Brain (organoid and tissue), 16 donors: ENCODE measurements at places on chromosomes 11 and 22.

DNA sequence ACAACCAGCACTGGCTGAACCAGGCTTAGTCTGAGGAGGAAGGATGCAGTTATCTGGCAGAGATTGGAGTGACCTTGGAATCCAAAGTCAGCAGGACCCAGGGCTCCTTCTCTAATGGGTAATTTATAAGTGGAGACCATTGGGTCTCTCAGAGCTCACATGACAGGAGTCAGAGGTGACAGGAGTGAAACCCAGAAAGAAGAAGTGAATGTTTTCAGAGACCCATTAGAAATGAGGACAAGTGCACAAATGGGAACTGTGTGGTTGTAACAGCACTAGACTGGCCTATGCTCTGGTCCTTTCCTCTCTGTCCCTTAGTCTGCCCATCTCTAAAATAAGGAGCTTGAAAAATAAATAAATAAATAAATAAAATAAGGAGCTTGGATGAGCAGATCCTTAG lies 107.4 kb downstream of the SERGEF start:
- no peak for DNase-seq

GRCh38 chr22:25449781-25450317 lies 114.6 kb upstream of the GRK3 start:
- no peak for DNase-seq

DNA sequence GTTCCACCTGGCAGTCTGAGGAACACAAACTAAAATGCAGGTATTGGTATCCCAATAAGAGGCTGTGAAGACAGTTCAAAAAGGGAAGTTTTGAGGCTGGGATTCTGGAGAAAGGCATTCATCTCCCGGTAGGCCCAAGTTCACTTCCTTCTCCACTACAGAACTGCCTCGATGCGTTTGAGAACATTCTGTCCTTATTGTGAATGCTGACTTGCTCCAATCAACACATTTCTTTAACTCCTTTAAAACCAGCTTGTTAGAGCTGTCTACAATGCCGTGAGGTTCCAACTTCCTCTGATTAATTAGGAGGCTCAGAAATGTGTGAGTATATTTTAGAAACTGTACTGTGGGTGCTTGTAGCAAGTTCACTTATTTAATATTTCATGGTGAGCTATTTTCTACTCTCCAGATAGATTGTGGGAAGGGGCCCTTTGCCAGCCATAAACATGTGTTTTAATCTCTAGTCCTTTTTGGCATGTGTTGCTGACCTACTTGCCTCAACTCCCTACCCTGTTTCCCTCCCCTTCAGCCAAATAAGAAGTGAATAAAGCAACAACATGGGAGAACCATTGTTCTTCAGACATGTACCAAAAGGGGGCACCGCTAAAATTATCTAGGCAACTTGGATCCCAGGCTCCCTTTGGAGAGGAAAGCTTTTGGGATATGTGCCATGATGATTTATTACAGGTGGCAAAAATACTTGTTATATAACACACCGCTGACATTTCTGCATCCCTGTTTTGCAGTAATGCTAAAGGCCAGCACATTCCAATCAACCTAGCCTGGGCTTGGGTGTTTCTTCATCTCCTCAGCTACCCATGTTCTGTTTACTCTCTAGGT lies 245.6 kb downstream of the BLID start:
- DNase-seq = no peak

DNA sequence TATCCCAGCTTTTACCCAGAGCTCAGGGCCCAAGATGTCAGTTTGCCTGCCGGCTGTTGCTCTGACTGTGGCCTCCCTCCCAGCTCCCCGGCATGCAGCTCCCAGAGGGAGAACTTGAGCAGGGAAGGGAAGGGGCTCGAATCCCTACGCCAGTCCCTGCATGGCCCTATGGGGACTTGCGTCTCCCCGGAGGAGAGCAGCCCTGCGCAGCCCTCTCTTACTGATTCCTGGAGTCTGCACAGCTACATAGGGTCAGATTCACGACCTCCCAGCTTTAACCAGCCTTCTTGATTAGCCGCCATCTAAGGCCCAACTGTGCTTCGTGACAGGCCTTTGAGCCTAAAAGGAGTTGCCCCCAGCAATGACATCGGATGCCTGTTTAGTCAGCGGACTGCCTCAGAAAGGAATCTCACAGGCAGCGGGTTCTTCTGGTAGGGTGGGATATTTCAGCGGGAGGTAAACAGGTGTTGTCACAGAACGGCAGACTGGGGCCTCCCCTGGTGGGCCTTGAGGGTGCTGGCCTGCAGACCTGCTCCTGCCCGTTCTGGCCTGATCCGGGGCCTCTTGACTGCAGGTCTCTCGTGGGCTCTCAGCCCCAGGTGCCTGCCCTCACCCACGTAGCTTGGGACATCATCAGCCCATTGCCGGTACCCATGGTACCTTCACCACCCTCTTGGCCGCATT lies 43.8 kb upstream of the KCNQ1OT1 start:
- DNase-seq = no peak

DNA sequence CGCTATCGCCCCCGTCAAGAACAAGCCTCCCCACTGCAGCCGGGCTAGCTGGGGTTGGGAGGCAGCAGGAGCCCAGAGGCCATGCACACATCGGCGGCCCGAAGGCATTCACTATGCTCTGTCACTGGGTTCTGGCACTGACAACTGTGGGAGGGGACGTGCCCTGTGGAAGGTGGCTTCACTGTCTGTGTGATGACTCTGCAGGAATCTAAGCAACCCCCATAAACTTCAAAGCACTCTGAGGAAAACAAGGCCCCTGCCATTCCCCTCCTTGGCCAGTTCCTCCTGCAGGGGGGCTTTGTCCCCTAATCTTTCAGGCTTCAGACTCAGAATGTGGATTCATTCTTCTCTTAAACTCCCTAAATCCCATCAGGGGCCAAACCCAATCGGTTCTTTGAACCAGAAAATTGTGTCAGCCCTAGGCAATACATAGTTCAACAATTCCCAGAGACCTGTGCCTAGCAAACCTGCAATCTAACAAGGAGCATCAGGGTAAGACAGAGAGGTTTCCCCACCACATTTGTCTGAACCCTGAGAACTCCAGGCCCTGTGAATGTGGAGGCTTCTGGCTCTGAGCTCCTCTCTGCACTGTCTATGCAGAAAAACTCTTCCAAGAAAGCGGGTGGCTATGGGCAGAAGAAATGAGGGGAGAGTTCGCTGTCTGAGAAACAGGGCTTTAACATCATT lies 1477.2 kb downstream of the TBC1D22A start:
- peak; percentile 71 for DNase-seq

DNA sequence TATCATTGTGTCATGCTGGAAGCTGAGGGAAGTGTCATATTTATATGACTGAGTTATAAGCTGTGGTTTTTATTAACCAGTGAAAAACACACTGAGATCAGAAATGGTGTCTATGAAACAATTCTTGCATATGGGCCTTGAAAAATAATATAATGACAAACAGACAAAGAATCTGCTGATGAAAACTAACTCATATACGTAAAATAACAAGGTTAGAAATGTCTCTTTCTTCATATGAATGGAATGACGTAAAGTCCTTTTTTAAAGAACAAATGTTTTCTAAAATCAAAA lies 48.8 kb upstream of the PHF21B start:
- DNase-seq = no peak
